ENCODE measurements at places on chromosomes 5 and 9.

- no peak for DNase-seq
Measured at GRCh38 chr5:91176288-91177016, 206.7 kb downstream of the ARRDC3 start.

- DNase-seq: peak; percentile 69
Measured at GRCh38 chr9:109469646-109470358, 28.3 kb downstream of the PTPN3 start.

- peak; percentile 89 for DNase-seq
Measured at GRCh38 chr9:110752766-110753165, 84.2 kb downstream of the MUSK start.

GRCh38 chr9:38244971-38245370, 147.5 kb upstream of the ALDH1B1 start:
- DNase-seq: no peak

GRCh38 chr5:89081360-89081759, 198.4 kb upstream of the MEF2C start:
- DNase-seq: no peak

GRCh38 chr9:120879446-120879845, 2.5 kb upstream of the PHF19 start:
- no peak for DNase-seq

DNA sequence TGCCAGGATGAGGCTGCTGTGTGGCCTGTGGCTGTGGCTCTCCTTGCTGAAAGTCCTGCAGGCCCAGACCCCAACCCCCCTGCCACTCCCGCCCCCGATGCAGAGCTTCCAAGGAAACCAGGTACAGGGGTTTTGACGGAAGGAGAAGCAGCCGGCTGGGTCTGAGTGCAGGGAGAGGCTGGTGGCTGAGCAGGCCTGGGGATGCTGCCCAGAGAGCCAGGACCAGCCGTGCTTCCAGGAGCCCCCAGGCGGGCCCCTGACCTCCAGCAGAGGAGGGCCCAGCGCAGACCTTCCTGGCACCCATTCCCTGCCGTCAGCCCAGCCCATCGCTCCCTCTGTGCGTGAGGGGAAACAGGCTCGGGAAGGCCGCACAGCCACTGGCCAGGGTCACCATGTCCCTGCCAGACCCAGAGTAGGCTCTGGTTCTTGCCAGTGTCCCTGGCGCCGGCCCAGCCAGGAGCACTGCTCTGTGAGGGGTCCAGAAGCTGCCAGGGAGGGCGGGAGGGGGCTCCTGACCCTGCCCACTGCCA, 313 bp downstream of the LCN12 start:
- no peak for DNase-seq

DNA sequence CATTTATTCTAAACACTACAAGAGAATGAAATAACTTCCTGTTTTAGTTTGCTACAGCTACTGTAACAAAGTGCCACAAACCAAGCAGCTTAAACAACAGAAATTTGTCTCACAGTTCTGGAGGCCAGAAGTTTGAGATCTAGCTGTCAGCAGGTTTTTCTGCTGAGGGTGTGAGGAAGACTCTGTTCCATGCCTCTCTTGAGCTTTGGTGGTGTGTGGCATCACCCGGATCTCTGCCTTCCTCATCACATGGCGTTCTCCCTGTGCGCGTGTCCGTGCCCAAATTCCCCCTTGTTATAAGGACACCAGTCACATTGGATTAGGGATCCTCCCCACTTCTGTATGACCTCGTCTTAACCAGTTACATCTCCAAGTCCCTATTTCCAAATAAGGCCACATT, 97.7 kb downstream of the CFAP95 start:
- no peak for DNase-seq
